Esophagus (tissue), 2 donors: ENCODE measurements at places on chromosomes 12 and 14. TPM values are rescaled to one million over a fixed set of nuclear protein-coding genes. Genes with fewer than 3 reads are reported as not detected.

The OR6C2 gene
- 0.02 TPM for polyA plus RNA-seq

The CCDC177 gene
- polyA plus RNA-seq = 0.04 TPM

The BICD1 gene
- polyA plus RNA-seq = 1.7 TPM

The TCL1B gene
- polyA plus RNA-seq = not detected
